Activated CD8-positive, alpha-beta memory T cell treated with anti-CD3 and anti-CD28 coated beads for 24 hours (primary cell): ENCODE measurements at places on chromosomes 11 and 22.

DNA sequence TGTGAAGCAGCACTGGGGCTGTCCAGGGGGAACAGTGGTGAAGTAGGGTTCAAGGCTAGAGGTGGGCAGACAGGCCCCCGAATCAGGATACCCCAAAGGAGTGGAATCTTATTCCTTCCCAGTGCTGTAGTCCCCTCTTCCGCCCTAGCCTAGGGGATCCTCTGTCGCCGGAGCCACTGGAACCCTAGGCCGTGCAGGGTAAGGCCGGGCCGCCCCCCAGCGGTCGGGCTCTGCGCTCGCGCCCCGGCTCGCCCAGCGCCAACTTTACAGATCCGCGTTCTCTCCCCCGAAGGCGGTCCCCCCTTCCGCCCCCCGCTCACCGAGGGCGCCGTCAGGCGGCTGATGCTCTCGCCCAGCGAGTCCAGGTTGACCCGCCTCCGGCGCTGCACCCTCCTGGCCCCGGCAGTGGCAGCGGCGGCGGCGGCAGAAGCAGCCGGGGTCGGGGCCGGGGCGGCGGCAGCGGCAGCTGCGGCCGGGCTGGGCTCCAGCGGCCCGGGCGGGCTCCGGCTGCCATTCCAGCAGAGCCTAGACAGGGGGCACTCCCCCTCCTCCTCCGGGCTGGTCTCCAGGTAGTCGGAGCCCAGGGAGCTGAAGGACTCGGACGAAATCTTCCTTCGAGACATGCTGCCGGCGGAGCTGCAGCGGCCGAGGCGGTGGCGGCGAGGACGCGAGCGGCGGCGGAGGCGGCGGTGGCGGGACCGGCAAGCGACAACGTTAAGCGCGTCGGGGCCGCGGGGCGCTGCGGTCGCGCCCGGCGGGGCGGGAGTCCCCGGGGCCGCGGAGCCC, 650 bp downstream of the GUCY1A2 start:
- peak; percentile 54 for DNase-seq

GRCh38 chr11:124296016-124296415, 17.7 kb downstream of the OR8D1 start:
- DNase-seq, result no peak

DNA sequence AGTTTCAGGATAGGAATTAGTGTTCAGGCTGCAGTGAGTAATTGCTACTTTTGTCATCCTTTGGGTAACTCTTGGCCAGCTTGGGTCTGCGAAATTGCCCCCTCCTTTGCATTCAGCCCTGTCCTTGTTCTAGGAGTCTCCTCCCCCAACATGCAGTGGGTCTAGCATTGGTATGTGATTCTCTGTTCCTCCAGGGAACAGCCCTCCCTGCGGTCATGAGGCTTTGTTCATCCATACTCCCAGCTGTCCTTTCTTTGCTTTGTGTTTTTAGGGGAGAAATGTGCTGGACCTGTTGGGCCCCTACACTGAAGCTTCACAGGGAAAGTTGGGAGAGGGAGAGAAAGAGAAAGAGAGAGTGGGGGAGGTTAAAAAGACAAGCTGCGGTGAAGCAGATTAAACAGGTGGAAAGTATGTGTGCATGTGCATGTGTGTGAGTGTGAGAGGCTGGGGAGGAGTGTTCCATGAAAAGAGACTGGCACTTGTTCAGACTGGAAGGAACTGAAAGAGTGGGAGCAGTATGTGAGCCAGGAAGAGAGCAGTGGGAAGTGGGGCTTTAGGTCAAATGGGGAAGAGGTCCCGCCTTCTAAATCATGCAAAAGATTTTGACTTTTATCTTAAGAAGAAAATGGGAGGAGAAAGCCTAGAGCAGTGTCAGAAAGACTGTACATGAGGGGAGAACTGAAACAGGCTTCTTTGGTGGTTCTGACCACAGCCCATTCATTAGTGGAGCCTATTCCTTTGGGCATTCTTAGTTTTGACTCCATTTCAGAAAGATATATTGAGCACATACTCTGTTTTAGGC, 17.9 kb upstream of the SESN3 start:
- no peak for DNase-seq

DNA sequence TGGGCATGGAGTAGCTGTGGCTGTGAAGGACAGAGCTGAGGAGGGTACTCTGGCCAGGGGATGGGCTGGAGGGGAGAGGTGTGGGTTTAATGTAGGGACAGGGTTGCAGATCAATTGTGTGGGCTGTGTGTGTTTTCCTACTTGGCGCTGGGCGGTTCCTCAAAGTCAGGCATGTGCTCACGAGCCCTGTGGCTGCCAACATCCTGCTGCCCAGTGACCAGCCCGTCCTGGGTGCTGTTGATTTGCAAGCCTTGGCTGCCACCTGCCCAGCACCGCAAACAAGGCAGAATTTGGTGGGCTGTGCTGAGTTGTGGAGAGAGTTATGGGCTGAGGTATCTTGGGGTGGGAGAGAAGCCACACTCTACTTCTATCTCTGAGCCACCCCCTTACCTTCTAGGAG, 69.2 kb downstream of the SCN3B start:
- DNase-seq, result no peak

GRCh38 chr11:44999068-44999467, 48.4 kb upstream of the TP53I11 start:
- DNase-seq, result no peak

DNA sequence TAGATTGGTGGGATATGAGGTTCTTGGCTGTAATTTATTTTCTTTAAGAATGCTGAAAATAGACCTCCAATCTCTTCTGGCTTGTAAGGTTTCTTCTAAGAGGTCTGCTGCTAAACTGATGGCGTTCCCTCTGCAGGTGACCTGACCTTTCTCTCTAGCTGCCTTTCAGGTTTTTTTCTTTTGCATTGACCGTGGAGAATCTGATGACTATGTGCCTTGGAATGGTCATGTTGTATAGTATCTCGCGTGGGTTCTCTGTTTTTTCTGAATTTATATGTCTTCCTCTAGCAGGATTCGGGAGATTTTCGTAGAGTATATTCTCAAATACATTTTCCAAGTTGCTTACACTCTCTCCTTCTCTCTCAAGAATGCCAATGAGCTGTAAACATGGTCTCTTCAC, 122.2 kb downstream of the DDX10 start:
- no peak for DNase-seq

GRCh38 chr11:57649826-57650738, at the start of gene YPEL4:
YPEL4 (minus strand) TSS chr11:57649912; CDS start chr11:57647107, 2,805 bp downstream.
- peak; percentile 79 for DNase-seq

GRCh38 chr22:35148381-35148780, 82.4 kb downstream of the ISX start:
- DNase-seq, result no peak

- peak; percentile 64 for DNase-seq
Observed at GRCh38 chr22:45129703-45130524, 33.8 kb upstream of the NUP50 start.

GRCh38 chr11:105838668-105839384, 183.2 kb downstream of the MSANTD4 start:
- DNase-seq, result no peak

DNA sequence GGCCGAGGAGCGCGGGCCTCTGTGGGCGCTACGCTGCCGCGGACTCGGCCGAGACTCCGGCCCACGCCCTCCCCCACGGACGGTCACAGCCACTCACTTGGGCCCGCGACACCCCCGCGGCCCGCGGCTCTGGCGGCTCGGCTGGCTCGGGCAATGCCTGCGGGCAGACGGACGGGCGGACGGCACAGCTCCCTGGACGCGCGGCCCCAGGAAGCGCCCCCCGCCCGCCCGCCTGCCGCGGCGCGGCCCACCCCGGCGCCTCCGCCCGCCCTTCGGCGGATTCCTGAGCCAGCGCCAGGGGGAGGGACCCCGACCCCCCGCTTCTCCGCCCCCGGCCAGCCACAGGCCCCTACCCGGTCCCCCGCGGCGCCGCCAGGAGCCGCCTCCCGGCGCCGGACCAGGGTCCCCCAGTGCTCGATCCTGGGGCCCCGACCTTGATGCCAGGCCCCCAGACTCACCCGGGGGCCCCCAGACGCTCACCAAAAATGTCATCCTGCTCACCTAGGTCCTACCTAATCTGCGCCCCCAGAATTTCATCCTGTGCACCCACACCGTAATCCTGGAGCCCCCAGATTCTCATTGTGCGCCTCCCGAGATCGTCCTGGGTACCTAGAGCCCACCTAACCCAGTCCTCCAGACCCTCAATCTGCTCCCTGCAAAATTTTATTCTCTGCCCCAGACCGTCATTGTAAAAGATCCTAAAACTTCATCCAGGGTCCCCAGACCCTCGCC, at the start of gene EFEMP2:
TSS of gene EFEMP2 (minus strand) at position 215 of the 732 bp plus-strand sequence. CDS start 446 bp downstream, outside the sequence.
- no peak for DNase-seq

DNA sequence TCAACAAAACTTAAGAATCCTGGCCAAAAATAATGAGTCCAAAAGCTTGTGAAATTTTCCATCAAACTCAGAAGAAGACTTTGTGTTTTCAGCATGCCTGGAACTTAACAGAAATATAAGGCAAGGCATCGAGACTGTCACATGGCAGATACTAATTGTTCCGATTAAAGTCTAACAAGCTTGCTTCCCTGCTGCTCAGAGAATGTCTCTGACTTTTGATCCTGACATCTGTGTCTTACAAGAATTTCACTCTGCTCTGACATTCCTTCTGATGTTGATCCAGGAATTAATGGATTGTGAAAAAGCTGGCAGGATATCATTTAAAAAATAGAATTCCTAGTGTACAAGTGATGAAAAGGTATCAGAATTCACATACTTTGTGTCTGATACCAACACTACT, 170.2 kb downstream of the DCDC1 start:
- DNase-seq, result no peak

DNA sequence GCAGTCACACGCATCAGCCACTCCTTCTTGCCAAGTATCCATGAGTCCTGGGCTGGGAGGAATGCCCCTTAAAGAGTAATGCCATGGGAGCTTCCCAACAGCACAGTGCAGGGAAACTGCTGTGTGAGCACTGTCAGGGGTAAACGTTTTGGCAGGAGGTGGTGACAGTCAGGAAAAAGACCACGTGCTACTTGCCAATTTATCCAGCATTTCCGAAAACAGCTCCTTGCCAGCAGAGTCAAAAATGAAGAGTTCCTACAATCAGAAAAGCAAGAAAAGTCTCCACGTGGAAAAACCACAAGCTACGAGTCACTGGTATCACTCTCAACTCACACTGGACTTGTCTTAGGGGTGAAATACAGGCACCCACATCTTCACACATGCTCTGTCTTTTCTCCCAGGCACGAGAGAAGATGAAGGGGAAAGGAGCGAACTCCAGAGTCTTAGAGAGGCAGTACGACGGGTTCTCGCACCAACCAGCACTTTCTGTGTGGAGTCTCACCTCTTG, 9.9 kb downstream of the IFT27 start:
- no peak for DNase-seq

DNA sequence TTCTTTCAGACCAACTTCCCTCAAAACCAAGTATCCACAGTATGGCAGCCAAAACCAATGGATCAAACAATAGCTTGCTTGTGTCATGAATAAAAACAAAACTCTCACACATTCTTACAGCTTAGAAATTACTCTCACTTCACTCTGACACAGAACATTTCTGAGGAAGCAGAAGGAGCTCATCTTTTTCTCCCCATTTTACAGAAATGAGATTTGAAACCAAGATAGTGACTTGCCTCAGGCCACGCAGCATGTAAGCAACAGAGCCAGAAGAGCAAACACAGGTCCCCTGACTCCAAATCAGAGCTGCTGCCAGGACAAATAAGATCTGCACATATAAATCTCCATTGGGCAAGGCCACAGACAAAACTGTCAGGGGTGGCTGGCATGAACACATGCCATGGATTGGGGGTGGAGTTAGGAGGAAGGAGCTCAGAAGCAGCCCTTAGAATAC, 64.8 kb downstream of the RAB30 start:
- DNase-seq, result no peak

GRCh38 chr11:105774899-105775298, 165.0 kb downstream of the GRIA4 start:
- DNase-seq, result no peak

- no peak for DNase-seq
Observed at GRCh38 chr11:24872186-24872585, 375.3 kb downstream of the LUZP2 start.

GRCh38 chr11:127890030-127890615, 697.2 kb downstream of the ETS1 start:
- DNase-seq, result no peak

DNA sequence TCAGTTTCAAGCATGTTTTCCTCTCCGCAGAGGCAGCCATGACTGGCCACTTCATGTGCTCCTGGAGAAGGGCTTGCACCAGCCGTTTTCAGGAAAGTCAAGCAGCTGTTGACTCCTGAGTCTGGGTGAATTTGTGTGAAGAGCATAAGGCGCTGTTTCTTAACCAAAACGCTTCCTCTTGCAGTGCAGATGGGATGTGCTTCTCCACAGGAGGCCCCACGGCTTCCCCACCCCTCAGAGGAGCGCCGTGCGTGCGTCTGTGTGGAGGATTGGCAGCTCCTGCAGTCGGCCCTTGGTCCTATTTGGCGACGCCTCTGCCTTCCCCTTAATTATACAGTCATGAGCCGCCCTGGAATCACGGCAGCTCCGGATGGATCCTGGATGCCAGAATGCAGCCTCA, 54.1 kb upstream of the B3GAT1 start:
- no peak for DNase-seq
